HEK293T (cell line): ENCODE measurements at places on chromosomes 7 and 10.

- DNase-seq: peak; percentile 26
These were observed 163.1 kb upstream of the NPVF start for GRCh38 chr7:25391295-25391861.

- no peak for DNase-seq
These were observed 32.5 kb downstream of the OGDH start for GRCh38 chr7:44638611-44639557.

DNA sequence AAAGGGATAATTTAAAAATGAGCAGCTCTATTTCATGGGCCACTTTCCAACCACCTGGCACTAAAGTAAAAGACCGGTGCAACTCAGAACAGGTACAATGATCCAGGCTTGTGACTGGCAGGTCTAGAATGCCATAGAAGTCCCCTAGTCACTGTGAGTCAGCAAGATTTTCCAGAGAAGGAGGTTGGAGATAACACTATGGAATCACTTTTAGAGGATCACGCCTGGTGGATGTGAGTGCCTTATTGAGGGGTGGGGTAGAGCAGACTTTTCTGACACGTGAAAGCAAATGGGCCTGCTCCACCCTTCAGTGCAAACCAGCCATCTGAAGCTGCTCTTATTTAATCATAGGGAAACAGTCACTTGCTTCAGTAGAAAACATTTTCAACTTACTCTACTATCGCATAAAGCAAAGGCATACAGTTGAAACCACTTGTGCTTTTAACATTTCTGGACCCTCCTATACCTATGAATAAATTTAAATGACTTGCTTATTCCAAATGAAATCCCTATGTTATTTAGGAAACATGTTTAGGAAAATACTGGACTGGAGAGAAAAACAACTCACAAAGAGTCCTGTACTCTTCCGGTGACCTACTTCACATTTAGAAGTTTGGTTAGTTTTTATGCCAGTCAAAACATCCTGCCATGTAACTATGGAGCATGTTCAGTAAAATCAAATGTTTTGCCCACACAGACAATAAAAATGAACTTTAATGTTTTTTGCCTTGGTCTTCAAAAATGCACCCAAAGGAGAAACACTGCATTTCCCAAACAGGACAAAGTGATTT, 21.5 kb upstream of the AKR1C1 start:
- no peak for DNase-seq

DNA sequence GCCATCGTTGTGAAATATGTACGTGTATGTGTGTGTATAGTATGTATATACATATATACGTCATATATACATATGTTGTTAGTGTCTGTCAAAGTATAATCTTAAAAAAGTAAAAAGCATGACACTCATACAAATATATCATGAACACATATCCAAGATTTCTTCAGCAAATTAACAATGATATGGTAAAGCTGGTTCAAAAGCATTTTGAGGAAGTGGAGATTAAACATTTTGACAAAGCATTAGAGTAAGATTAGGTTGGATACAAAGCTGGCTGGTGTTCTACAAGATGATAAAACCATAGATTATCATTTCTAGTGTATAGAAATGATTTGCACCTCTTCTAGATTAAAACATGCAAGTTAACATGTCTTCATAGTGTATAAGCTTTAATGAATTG, 771 bp upstream of the NUDCD3 start:
- no peak for DNase-seq

- no peak for DNase-seq
These were observed 6.4 kb downstream of the FBH1 start for GRCh38 chr10:5896208-5897052.
